Activated T-helper 1 cell treated with Interleukin-2 at 50 U/mL for 16 hours (primary cell): ENCODE measurements at places on chromosomes 16 and 17.

DNA sequence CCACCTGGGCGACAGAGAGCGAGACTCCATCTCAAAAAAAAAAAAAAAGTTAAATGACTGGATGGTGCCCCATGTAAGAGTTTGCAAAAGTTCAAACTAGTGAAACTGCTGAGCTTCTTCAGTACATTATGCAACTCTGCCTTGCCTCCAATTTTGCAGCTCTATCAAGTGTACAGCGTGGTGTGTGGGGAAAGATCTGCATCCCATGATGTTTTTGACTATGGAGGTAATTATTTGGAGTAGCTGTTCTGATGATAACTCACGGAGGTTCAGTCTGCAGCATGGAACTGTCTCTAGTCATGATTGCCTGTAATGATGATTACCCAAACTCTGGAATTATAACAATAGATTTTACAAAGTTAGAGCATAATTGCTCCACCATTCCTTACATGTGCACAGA lies 149.6 kb downstream of the PITPNC1 start:
- DNase-seq: no peak

- no peak for DNase-seq
Observed at GRCh38 chr16:48373258-48374029, 11.8 kb downstream of the SIAH1 start.

DNA sequence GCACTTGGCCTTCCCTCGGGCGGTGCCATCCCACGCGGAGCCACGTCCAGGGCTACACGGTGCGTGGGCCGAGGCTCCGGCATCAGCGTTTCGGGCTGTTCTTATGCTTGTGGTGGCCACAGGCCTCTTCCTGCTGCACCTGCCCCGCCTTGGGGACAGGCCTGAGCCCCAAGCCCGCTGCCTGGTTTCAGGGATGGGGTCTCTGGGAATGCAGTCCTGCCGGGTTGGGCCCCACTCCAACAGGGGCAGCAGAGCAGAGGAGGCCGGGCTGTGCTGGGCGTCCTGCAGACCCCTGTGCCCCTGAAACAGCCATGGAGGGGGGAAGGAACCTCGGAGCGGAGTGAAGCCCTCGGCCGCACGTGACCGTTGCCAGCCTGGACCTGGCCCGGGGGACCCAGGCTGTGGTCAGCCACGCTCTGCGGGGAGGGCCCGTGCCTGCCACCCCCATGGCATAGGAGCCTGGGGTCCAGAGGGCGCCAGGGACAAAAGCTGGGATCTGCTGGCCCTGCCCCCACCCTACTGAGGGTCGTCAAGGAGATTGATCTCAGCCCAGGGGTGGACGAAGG lies 453 bp upstream of the WFIKKN1 start:
- no peak for DNase-seq

- no peak for DNase-seq
Observed at GRCh38 chr16:52526116-52526828, 20.7 kb downstream of the TOX3 start.

DNA sequence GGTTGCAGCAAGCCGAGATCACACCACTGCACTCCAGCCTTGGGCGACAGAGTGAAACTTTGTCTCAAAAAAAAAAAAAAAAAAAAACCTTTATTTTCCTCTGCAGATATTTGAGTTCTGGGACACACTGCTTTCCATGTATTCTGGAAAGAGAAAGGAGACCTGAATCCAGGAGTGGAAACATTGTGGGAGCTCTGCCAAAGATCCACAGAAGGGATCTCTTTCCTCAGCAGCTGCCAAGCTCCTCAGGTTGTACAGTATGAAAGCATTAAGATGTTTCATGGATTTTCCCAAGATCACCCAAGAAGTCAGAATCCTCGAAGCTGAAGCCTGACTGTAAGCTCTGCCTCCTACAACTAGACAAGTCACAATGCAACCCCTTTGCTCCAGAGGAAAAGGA lies 13.5 kb downstream of the NPRL3 start:
- DNase-seq: no peak

- no peak for DNase-seq
Observed at GRCh38 chr17:8075574-8076342, 11.8 kb downstream of the ALOX12B start.

GRCh38 chr16:67481561-67482232 lies 740 bp upstream of the ATP6V0D1 start:
- DNase-seq: no peak

GRCh38 chr17:77507111-77507885 lies 366.5 kb downstream of the SEC14L1 start:
- DNase-seq: no peak

DNA sequence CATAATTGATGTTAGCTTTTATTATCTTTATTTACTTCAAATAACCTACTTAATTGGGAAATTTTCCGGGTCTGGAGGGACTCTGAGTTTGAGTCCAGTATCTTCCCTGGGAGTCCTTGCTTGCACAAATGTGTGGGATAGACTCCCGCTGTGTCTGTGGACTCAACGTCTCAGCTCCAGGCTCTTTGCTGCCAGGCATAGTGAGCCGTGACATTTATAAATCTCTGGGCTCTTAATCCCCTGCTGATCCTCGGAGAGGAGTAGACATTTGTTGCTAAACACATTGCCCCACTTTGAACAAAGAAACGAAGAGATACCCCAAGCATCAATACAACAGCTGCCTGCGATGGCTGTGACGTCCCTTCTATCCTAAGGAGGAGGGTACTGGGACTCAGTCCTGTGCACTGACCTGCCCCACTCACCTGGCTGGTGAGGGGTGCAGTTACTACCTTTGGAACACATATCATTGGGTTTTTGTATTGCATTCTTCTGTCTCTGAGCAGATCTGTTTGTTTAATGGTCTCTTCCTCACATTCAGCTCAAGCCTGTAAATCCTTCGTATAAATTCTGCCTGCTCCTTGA lies 316.9 kb downstream of the HAPSTR1 start:
- DNase-seq: no peak

- DNase-seq: no peak
Observed at GRCh38 chr17:80845069-80845862, 146.4 kb upstream of the CHMP6 start.

GRCh38 chr16:59950431-59950830 lies 1216.3 kb upstream of the GOT2 start:
- DNase-seq: no peak

GRCh38 chr17:9646546-9646885 lies 1.2 kb downstream of the USP43 start:
- no peak for DNase-seq

DNA sequence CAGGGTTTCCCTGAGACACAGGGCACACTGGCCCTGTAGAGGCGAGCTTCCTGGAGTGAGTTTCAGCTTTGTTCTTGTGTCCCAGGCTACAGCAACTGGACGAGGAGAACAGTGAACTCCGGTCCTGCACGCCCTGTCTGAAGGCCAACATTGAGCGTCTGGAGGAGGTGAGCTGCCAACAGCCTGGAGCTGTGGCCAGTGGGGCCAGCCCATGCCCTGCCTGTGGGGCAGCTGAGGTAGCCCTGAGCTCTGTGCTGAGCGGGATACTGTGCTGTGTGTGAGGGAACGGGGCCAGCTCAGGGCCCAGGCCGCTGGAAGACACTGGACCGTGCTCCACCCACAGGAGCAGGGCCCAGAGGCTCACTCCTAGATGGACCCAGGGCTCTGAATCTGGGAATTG lies 8.7 kb upstream of the CAPN15 start:
- no peak for DNase-seq

- DNase-seq: no peak
Observed at GRCh38 chr17:77540531-77540930, 399.8 kb downstream of the SEC14L1 start.

DNA sequence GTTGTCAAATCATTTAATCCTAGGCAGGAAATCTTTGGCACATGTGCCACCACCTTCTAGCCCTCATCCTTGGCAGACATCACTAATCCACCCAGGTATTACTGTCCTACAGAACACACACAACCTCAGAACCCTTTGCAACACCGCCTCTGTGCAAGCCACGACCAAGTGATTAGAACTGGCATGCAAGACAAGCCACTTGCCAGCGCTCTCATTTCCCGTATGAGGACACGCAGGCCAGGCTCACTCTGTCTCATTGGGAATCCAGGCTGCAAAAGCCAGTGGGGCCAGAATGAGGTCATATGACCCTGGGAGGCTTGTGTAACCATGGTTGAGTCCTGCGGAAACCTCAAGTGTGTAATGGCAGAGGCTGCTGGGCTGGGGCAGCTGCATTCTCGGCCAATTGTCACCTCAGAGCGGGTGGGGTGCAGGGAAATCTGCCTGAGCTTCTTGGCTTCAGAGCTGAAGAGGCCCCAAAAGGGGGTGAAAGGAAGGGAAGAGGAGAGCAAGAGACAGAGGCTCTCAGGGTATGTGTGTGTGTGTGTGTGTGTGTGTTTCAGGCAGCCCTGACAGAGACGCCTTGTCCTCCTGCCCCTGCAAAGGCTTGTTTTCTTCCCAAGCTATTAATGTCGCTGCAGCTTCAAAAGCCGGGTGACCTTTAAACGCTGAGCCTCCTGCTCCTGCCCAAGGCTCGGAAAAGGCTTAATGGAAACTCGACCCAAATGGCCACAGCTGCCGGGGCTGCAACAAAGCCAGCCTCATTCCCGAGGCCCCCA lies 43.2 kb upstream of the MRPS23 start:
- no peak for DNase-seq

- DNase-seq: no peak
Observed at GRCh38 chr17:57557834-57558681, 187.0 kb downstream of the CCDC182 start.

DNA sequence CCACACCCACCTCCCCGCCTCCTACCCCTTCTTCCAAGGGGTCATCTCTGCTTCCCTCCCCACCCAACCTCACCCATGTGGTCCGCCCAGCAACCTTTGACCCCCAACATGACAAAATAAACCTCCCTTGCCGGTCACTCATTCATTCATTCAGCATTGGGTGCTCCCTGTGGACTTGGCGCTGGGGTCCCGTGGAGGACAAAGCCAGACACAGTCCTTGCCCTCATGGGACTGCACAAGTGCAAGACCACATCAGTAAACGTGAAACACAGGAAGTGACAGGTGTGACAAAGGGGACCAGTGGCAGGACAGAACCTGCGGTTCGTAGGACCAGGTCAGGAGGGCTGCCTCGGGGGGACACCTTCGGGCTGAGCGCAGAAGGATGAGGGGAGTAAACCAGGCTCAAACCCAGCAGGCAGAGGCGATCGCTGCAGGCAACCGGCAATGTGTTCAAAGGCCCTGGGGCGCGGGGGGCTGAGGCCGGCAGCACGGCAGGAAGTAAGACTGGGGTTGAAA lies 185.4 kb downstream of the SEC14L1 start:
- no peak for DNase-seq

DNA sequence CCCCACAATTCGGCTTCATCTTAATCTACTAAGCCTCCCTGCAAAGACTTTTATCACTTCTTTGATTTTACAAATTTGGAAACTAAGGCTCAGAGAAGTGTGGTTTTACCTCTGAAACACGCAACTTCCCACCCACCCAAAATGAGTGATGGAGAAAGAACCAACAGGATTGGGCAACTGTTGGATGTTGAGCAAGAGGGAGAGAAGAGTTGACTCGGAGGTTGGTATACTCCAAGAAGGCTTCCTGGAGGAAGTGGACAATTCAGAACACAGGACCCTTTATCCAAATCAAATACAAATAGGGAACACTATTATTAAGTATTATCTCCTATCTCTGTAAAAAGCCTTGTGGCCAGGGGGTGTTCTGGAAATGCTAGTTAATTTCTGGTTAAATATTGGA lies 323.0 kb downstream of the C16orf95 start:
- DNase-seq: no peak

- DNase-seq: no peak
Observed at GRCh38 chr17:17075125-17075781, 33.0 kb downstream of the MPRIP start.

DNA sequence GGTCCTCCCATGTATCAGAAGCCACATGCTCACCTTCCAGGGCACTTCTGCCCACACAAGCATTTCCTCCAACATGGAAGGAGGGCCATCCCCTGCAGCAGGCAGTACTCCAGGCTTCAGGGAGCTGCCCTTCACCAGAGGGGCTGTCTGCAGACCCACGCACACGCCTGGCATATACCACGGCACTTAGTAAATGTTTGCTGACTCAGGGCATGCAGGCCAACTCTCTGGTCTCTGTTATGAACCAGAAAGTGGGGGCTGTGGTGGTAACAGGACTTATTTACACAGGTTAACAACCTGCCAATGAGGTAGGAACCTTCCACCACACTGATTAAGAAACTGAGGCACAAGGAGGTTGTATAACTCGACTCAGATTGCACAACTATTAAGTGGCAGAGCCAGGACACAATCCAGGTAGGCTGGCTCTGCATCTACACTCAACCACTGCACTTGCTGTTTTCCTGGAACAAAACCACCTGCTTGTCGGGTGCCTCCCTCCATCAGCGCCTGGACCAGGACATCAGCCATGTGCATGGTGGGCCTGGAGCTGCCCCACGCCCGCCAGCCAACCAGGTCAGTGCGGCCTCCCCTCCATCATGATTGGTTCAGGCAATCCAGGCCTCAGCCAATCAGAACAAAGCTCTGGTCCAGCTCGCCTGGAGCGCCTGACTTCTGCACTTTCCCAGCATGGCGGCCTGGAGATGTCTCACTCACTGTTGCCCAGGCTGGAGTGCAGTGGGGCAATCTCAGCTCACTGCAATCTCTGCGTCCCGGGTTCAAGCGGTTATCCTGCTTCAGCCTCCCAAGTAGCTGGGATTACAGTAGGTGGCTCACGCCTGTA lies 19.2 kb downstream of the ACTG1 start:
- DNase-seq: no peak

DNA sequence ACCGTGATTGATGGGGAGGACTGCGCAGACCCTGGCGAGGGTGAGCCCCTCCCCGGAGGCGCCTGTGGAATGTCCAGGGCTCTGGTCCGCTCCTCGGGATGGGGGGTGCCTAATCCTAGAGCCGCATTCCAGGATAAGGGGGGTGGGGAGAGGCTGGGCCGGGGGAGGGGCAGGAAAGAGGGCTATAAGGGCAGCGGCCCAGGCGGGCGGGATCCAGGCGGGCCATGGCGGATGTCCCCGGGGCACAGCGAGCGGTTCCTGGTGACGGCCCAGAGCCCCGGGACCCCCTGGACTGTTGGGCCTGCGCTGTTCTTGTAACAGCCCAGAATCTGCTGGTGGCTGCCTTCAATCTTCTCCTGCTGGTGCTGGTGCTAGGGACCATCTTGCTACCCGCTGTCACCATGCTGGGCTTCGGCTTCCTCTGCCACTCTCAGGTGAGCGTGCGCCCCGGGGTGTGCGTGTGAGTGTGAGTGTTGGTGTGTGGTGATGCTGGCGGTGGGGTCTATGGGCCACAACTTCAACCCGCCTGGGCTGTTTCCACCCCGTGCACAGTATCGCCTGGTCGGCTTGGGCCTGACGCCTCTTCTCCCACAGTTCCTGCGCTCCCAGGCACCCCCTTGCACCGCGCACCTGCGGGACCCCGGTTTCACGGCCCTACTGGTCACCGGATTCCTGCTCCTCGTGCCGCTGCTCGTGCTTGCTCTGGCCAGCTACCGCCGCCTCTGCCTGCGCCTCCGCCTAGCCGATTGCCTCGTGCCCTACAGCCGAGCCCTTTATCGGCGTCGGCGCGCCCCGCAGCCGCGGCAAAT lies at the start of gene TMEM88:
TMEM88 (plus strand) TSS at position 216 of the 809 bp plus-strand sequence; CDS start at position 225, 9 bp downstream.
- no peak for DNase-seq

GRCh38 chr17:67224736-67225135 lies 20.3 kb downstream of the HELZ start:
- DNase-seq: no peak

GRCh38 chr17:40926341-40926740 lies 11.1 kb downstream of the KRT23 start:
- no peak for DNase-seq

- DNase-seq: no peak
Observed at GRCh38 chr17:28467456-28468025, 5.9 kb upstream of the SLC13A2 start.

GRCh38 chr17:34412965-34413441 lies 50.0 kb upstream of the CCL1 start:
- DNase-seq: no peak
